CD4-positive, alpha-beta T cell treated with Interleukin-17A for 4 hours (primary cell): ENCODE measurements at places on chromosomes 3 and 15.

- DNase-seq = no peak
These were observed 67.9 kb upstream of the PLXNA1 start for GRCh38 chr3:126915015-126915414.

- DNase-seq = no peak
These were observed 35.4 kb upstream of the LACTB start for GRCh38 chr15:63086271-63086670.

DNA sequence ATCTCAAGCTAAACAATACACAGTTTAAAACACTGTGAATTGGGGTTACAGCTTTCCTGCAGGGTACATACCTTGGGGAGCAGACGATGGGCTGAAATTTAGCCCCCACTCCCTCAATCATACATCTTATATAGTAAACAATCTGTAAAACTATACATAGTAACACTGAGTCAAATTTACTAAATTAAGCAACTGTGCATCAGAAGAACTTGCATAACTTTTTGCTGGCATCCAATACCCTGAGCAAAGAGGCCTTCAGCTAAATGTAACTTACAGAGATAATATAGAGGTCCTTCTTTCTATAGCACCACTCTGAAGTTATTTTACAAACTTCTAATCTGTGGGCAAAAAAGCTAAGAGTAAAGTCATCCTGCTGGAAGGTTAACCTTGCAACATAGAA lies 603.6 kb upstream of the TGFBR2 start:
- DNase-seq = no peak

- no peak for DNase-seq
These were observed 46.6 kb downstream of the CEP70 start for GRCh38 chr3:138547342-138547975.

- DNase-seq = no peak
These were observed 53.7 kb downstream of the TRIM42 start for GRCh38 chr3:140731440-140732119.

- DNase-seq = no peak
These were observed 17.1 kb upstream of the ITPKA start for GRCh38 chr15:41476416-41477048.

GRCh38 chr3:134307425-134307824 lies 56.8 kb upstream of the RYK start:
- DNase-seq = no peak

DNA sequence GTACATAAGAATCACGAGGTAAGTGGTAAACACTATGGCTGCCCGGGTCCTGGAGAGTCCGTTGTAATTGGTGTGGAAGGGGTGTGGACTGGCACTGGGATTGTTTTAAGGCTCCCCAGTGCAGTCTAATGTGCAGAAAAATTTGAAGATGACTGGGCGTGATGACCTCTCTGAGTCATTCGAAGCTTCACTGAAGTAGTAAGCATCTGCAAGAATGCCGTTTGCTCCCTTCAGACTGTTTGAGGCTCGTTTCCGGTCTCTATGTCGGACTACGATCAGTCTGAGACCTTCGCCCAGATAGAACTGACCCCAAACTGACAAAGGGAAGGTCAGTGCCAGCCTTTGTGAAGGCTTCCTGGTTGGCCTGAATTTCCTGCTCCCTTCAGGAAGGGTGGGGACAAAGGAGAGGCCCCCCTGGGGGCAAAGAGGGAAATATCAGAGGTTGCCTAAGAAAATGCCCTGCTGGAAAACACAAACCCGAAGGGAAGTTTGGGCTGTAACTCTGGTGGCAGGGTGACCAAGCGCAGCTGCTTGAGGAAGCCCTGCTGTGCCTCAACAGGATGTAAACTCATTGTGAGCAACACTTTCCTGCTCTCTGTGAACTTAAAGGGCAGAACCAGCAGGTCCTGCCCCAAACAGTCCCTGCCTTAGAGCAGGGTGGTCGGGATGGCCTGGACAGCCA lies 34.6 kb downstream of the BTD start:
- peak; percentile 39 for DNase-seq
